ENCODE measurements at places on chromosomes 6 and 20.
A peak's percentile ranks its signal among the peaks of the same experiment; 100 is the strongest.

DNA sequence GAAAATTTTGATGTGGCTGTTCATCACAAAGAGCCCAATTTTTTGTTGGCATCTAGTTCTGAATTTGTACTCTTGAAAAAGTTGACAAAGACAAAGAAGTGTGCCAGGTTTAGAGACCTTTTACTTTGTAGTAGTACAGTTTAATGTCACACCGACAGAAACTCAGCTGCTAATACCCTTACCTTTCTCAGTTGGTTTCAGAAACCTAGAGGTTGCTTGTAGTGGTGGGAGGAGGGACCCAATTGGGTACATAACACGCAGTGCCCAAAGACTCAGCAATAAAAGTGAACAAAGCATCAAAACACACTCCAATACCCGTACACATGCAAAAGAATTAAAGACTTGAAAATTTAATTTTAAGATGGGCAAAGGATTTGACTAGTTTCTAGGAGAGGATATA is 203.7 kb downstream of the CDKAL1 start:
- H3K4me1 ChIP-seq, result no peaks in the 10 kb centered on the region
- DNase-seq, result no peak
- no peaks in the 10 kb centered on the region for H3K27me3 ChIP-seq
- no peak overlapping the region for H3K4me3 ChIP-seq

- H3K27me3 ChIP-seq, result no peaks in the 10 kb centered on the region
- no peak overlapping the region for H3K27ac ChIP-seq
- H3K4me1 ChIP-seq, result no peaks in the 10 kb centered on the region
Measured at GRCh38 chr6:126210398-126211075, 129.4 kb upstream of the CENPW start.

- H3K4me1 ChIP-seq, result no peaks in the 10 kb centered on the region
- no peaks in the 10 kb centered on the region for H3K36me3 ChIP-seq
- H3K27ac ChIP-seq, result no peak overlapping the region
- H3K27me3 ChIP-seq, result no peaks in the 10 kb centered on the region
- H3K4me3 ChIP-seq, result no peak overlapping the region
- DNase-seq, result no peak
Measured at GRCh38 chr6:169420912-169421543, 167.4 kb upstream of the THBS2 start.

GRCh38 chr6:100593522-100593921 is 128.8 kb upstream of the SIM1 start:
- no peaks in the 10 kb centered on the region for H3K27me3 ChIP-seq
- no peak overlapping the region for H3K4me3 ChIP-seq
- no peak for DNase-seq
- peaks cover 9% of the 10 kb centered on the region for H3K36me3 ChIP-seq
- H3K4me1 ChIP-seq, result peaks cover 2% of the 10 kb centered on the region

DNA sequence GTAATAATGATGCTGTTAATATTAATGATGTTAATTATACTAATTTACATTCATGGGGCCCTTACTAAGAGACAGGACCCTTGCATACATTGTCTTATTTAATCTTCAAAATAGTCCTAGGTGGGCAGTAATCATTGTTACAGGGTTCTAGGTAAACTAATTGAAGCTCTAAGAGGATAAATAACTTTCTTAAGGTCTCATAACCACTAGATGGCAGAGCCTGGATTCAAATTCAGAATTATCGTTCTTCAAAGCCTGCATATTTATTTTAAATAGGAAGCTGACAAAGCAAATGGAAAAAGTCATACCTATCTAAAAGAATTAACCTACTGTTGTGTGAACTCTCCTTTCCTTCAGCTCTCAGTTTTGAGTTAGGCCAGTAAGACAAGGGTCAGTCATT is 23.5 kb downstream of the PTCHD4 start:
- no peak overlapping the region for H3K27ac ChIP-seq
- no peak for DNase-seq
- H3K4me3 ChIP-seq, result no peak overlapping the region
- H3K4me1 ChIP-seq, result no peaks in the 10 kb centered on the region

- H3K4me1 ChIP-seq, result no peaks in the 10 kb centered on the region
- DNase-seq, result no peak
- H3K27me3 ChIP-seq, result no peaks in the 10 kb centered on the region
- no peak overlapping the region for H3K4me3 ChIP-seq
- H3K27ac ChIP-seq, result no peak overlapping the region
Measured at GRCh38 chr6:40410821-40411220, 176.3 kb downstream of the LRFN2 start.

DNA sequence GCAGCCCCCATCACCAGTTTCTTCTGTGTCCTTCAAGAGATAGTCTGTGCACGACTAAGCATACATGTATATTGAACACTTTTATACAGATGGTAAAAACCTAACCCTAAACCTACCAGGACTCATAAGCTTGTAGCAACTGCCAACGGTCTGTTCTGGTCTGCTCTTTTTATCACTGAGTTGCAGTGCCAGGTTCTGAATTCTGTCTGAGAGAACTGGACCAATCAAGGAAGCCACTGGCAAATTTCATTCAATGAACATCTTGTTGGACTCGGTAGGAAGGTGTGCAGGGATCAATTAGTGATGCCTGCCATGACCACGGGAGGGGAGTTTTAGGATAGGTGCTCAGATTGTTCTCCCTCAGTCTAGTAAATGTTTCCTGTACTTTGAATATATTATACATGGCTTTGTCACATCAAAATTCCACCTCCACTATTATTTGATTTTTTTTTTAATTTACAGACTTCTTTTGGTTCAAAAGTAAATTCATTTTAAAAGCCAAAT is 146.8 kb downstream of the EYA2 start:
- H3K27ac ChIP-seq, result no peak overlapping the region
- DNase-seq, result no peak
- H3K27me3 ChIP-seq, result no peaks in the 10 kb centered on the region

DNA sequence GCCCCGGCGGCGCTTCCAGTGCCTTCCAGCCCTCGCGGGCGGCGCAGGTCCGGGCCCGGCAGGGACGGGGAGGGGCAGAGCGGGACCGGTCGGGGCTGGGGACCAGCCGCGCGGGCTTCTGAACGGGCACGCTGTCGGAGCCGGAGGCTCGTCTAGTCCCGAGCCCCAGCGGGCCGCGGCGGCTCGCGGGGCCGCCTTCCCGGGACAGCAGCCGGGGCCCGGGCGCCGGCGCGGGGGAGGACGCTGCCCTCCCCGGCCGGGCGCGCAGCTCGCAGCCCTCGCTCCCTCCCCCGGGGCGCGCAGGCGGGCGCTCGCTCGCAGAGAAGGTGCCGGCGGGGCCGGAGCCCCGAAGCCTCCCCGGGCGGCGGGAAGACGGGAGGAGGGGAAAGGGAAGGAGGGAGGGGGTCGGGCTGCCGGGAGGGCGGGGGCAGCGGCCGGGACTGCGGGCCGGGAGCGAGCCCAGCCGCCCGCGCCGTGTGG is 696 bp upstream of the SIRPA start:
- peaks cover 22% of the 10 kb centered on the region for H3K4me1 ChIP-seq
- H3K4me3 ChIP-seq, result peak overlapping the region; percentile 96
- DNase-seq, result no peak

DNA sequence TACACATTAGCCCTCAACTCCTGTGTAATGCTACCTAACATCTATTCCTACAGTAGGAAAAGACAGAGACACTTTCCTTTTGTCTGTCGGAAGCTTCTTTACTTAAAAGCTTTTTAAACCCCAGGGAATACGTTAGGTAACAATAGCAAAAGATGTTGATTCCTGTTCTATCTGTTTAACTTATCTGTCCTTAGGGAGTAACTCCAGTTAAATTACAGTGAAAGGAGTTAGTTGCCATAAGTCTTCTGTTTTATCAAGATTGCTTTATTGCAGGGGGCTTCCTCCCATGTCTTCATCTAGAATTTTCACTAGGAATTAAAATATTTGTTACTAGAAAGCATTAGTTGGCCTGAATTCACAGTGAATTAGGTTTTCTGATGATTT is 26.2 kb downstream of the TOP1 start:
- H3K4me3 ChIP-seq, result no peak overlapping the region
- peaks cover 55% of the 10 kb centered on the region for H3K4me1 ChIP-seq
- no peaks in the 10 kb centered on the region for H3K36me3 ChIP-seq
- H3K27me3 ChIP-seq, result no peaks in the 10 kb centered on the region
- no peak for DNase-seq

- H3K4me1 ChIP-seq, result no peaks in the 10 kb centered on the region
- no peak overlapping the region for H3K4me3 ChIP-seq
- no peak for DNase-seq
- no peaks in the 10 kb centered on the region for H3K36me3 ChIP-seq
- H3K27me3 ChIP-seq, result no peaks in the 10 kb centered on the region
- H3K27ac ChIP-seq, result no peak overlapping the region
Measured at GRCh38 chr6:72203983-72204382, 317.6 kb downstream of the RIMS1 start.

DNA sequence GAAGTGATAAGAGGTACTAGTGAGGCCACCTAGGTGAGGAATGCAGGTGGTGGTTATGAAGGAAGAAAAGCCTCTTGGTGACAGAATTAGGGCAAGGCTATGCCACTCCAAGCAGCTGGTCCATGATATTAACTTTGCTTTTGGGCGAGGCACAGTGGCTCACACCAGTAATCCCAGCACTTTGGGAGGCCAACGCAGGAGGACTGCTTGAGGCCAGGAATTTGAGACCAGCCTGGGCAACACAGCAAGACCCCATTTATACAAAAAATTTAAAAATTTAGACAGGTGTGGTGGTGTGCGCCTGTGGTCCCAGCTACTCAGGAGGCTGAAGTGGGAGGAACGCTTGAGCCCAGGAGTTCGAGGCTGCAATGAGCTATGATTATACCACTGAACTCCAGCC is 56.1 kb downstream of the SERAC1 start:
- H3K36me3 ChIP-seq, result peaks cover 48% of the 10 kb centered on the region
- no peaks in the 10 kb centered on the region for H3K27me3 ChIP-seq
- no peak overlapping the region for H3K27ac ChIP-seq

DNA sequence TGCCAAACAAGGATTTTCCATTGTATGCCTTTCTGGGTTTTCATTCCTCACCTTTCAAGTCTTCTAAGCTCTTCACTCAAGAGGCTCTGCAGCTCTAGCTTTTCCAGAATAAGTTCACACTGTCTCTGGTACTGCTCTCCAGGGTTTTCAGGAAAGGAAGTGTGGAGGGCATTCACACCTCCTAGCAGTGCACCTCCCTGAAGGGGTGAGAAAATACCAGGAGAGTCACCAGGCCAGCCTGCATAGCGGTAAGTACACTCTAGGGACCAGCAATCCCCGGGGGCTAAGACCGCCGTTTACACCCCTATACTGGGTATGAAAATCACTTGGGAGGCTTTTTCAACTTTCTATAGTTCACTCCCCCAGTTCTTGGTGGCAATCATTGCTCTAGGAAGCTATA is 67.9 kb upstream of the ASF1A start:
- H3K4me3 ChIP-seq, result no peak overlapping the region
- peaks cover 39% of the 10 kb centered on the region for H3K36me3 ChIP-seq
- no peak overlapping the region for H3K27ac ChIP-seq
- no peak for DNase-seq
- H3K4me1 ChIP-seq, result no peaks in the 10 kb centered on the region
- H3K27me3 ChIP-seq, result no peaks in the 10 kb centered on the region

DNA sequence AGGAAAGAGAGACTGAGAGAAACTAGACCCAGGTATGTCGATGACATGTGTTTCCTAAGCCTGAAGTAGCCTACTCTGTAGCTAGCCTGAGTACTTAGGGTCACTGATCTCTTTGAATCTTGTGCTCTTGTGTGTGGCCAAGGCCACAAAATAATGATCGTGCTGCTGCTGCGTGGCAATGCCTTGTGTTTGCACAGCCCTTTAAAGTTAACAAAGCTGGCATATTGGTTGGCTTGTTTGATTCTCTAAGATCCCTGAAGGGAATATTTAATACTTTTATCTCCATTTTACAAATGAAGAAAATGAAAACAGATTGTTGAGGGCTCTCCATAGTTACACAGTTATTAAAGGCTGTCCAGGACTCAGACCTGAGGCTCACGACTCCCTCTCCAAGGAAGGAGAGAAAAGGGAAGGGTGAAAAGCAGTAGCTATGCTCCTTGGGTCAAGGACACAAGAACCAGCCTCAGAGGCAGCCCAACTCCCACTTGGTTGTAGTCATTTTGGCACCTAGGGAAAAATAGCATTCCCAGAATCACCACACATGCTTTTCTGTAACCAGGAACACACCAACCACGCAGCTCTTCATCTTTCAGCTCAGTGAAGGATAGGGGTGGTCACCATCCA is 130.7 kb downstream of the LRFN2 start:
- no peaks in the 10 kb centered on the region for H3K27me3 ChIP-seq
- no peaks in the 10 kb centered on the region for H3K36me3 ChIP-seq
- no peak for DNase-seq
- H3K27ac ChIP-seq, result no peak overlapping the region

- H3K27ac ChIP-seq, result peak overlapping the region; percentile 99
- no peak for DNase-seq
- no peaks in the 10 kb centered on the region for H3K36me3 ChIP-seq
- no peaks in the 10 kb centered on the region for H3K27me3 ChIP-seq
Measured at GRCh38 chr20:57712851-57713504, 3.2 kb upstream of the PMEPA1 start.

- no peak overlapping the region for H3K4me3 ChIP-seq
- H3K27ac ChIP-seq, result no peak overlapping the region
Measured at GRCh38 chr6:100475554-100476320, 11.0 kb upstream of the SIM1 start.

GRCh38 chr20:19301843-19302242 is 89.4 kb downstream of the SLC24A3 start:
- H3K36me3 ChIP-seq, result no peaks in the 10 kb centered on the region
- H3K4me3 ChIP-seq, result no peak overlapping the region
- DNase-seq, result no peak
- H3K27ac ChIP-seq, result no peak overlapping the region
- peaks cover 18% of the 10 kb centered on the region for H3K4me1 ChIP-seq
- no peaks in the 10 kb centered on the region for H3K27me3 ChIP-seq

GRCh38 chr20:1943275-1944002 is 48.2 kb downstream of the SIRPA start:
- no peaks in the 10 kb centered on the region for H3K36me3 ChIP-seq
- no peak for DNase-seq
- no peaks in the 10 kb centered on the region for H3K27me3 ChIP-seq
- no peak overlapping the region for H3K27ac ChIP-seq
- H3K4me3 ChIP-seq, result no peak overlapping the region

- H3K27ac ChIP-seq, result no peak overlapping the region
- no peaks in the 10 kb centered on the region for H3K27me3 ChIP-seq
Measured at GRCh38 chr6:158514991-158515390, 44.9 kb upstream of the TMEM181 start.

GRCh38 chr6:14575961-14576360 is 458.4 kb downstream of the CD83 start:
- DNase-seq, result no peak
- no peak overlapping the region for H3K27ac ChIP-seq
- no peaks in the 10 kb centered on the region for H3K36me3 ChIP-seq
- no peak overlapping the region for H3K4me3 ChIP-seq
- no peaks in the 10 kb centered on the region for H3K4me1 ChIP-seq

DNA sequence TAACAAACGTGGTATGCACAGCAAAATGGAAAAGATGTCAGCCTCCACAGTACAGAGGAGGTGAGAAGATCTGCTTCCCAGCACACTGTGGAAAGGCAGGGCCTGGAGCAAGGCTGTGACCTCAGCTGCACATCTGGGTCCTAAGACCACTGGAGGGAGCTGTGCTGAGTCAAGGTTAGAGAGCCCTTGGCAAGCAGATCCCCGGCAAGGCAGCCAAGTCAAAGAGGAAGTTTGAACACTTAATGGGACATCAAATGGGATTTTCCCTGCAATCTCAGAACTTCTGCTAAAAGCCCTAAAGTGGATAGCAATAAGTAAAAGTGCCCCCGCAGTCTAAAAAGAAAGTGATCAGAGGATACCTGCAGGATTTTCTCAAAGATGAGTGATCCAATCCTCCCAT is 39.5 kb downstream of the UNC5CL start:
- H3K27ac ChIP-seq, result no peak overlapping the region
- no peak overlapping the region for H3K4me3 ChIP-seq
- no peaks in the 10 kb centered on the region for H3K36me3 ChIP-seq
- H3K4me1 ChIP-seq, result peaks cover 4% of the 10 kb centered on the region

- no peak for DNase-seq
- H3K27me3 ChIP-seq, result no peaks in the 10 kb centered on the region
Measured at GRCh38 chr6:3456395-3456897, 404 bp downstream of the SLC22A23 start.

Measured in thoracic aorta (tissue), 2 donors.